ENCODE measurements at places on chromosomes 1 and 21.

GRCh38 chr1:59625384-59625783 is 189.4 kb upstream of the HOOK1 start:
- DNase-seq: no peak

- DNase-seq: no peak
Measured at GRCh38 chr1:160863774-160864131, 1.1 kb upstream of the CD244 start.

GRCh38 chr1:165235155-165235776 is 121.2 kb downstream of the LMX1A start:
- DNase-seq: peak; percentile 63

GRCh38 chr1:42765269-42765668 is 1.6 kb downstream of the P3H1 start:
- DNase-seq: no peak

GRCh38 chr1:212867192-212867591 is 9.1 kb downstream of the FLVCR1 start:
- no peak for DNase-seq

GRCh38 chr21:37564341-37564923 is 197.9 kb downstream of the DYRK1A start:
- DNase-seq: peak; percentile 74

GRCh38 chr1:226209307-226210059 is 14.0 kb upstream of the MIXL1 start:
- DNase-seq: no peak

GRCh38 chr1:202170726-202171125 is 10.3 kb upstream of the PTPN7 start:
- no peak for DNase-seq

GRCh38 chr21:37365517-37366481 is 774 bp upstream of the DYRK1A start:
- peak; percentile 29 for DNase-seq

DNA sequence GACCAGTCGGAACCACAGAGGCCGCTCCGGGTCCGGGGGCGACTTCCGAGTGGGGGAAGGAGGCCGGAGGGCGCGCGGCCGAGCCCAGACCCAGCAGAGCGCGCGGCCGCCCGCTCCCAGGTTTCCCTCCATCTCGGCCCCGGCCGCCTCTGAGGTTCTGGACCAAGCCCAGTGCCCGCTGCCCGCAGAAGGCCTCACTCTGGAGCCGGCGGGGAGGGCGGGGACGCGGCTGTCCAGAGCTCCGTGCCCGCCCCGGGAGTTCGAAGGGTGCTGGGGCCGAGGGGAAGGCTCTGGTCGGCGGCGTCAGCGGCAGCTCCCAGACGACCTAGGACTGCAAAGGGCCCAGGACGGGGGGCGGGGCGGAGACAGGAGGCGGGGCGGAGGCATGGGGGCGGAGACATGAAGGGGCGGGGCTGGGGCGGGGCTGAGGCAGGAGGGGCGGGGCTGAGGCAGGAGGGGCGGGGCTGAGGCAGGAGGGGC is 48.0 kb upstream of the SLC19A1 start:
- no peak for DNase-seq

GRCh38 chr1:67078291-67078690 is 24.3 kb upstream of the SLC35D1 start:
- no peak for DNase-seq

DNA sequence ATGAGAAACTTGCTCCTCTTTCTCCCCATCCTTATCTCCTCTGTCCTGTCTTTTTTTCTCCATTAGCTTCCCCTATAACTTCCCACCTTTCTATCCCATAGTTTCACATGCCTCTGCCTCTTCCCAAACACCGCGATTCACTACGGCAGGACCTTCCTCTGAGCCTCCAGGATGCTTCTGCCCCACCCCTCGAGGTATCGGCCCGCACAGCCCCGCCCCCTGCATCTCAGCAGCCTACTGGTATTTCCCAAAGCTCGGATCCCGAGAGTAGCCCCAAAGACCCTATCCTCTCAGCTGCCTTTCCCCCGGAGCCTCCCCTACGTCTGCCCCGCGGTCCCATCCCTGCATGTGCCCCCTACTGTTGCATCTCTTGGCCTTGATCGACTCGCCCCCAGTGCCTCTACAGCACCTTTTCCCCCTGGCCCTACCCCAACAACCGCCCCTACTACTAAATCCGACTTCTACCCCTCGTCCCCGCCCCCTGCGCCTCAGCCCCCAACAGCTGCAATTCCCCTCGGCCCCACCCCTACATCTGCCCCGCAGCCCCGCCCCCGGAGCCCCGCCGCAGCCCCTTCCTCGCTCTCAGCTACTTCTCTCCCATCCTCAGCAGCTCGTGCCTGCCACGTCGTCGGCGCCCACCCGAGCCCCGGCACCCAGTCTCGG is 512 bp downstream of the PIAS3 start:
- DNase-seq: peak; percentile 82

- no peak for DNase-seq
Measured at GRCh38 chr1:87598429-87598828, 269.7 kb downstream of the LMO4 start.

DNA sequence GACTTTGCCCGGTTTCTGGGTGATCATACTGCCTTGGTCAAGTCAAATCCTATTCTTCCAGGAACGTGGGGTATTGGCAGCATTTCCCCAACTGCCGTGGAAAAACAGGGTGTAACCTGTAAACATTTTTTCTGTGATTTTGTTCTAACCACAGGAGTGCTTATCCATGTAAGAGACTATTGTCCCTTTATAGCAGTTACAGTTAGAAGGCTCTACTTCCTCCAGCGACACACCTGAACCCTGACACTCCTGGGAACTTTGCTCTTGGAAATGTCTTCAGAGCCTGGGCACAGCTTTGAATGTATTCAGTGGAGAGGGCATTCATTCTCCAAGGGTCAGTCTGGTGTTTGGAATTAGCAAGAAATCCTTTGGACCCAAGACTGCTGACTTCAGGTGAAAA is 26.4 kb upstream of the ARHGEF10L start:
- no peak for DNase-seq

DNA sequence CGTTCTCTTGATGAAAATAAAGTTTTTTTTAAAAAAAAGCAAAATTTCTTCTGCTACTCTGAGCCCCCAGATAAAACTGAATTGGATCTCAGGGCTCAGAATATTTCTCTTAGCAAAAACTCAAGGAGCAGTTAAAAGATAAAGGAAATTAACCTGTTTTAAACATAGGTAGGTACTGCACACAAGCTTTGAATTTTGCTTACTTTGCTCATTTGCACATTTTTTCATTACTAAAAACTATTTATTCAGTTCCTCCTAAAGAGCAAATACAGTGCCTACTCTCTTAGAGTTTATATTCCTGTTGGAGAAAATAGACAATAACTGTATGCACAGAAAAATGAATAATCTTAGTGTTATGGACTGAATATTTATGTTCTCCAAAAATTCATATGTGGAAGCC is 13.0 kb upstream of the TNFSF4 start:
- no peak for DNase-seq

- DNase-seq: no peak
Measured at GRCh38 chr1:23394684-23395083, 25.0 kb upstream of the ZNF436 start.

GRCh38 chr1:231613419-231614349 is 12.9 kb upstream of the DISC1 start:
- no peak for DNase-seq

DNA sequence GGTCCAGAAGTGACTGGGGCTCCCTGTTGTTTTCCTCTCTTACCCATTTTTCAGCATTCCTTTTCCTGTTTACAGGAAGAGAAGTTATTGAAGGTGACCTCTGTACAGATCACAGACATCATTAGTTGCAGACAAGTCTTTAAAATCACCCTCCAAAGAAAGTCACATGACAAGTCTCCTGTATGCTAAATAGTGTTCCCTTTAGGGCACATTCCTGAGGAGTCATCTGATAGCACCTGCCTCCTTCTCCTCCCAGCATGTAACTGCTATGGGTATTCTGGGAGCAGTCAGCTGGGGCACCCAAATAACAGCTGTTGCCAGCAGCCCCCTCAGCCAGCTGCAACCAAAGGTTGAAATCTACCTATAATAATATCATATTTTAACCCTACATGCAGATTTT is 200.6 kb downstream of the PTGER3 start:
- no peak for DNase-seq

DNA sequence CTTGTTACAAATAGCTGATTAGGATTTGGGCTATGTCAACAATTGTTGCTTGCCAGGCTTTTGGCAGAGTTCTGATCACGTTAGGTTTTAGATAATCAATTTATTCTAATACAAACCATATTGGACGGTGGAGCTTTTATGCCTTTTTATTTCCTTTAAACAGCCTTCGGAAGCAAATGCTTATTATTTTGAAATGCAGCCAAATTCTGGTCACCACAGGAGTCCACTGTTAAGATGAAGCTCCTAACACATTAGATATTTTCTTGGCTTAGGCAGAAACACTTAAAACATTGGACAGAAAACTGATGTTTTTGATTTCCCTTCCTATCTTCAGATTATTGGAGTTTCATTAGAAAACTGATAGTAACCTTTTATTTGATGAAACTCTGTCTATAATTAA is 82.9 kb downstream of the CENPF start:
- no peak for DNase-seq

DNA sequence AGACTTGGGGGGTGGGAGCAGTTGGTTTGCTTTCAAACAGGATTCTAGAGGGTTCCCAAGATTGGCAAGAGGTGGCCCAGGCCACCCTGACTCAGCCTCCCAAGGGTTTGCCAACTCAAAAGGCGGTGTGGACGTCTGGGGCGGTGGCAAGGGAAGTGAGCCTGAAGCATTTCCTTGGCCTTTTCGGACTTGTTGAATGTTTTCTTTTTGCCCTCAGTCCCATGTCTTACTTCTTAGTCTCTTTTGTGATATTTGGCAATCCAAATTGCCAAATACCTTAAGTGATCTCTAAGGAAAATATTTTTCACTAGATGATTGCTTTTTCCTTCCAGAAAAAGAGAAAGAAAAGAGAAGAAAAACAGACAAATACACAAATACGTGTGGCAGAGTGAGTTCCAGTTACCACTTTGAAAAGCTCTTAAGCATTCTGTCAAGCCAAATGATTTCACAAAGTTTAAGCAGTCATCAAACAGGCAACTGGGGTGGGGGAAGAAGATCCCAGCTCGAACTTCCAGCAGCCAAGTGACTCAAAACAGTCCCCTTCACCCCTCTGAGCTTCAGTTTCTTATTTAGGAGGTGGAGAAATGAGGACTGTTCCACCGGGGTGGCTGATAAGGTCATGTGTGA is 374.6 kb upstream of the USP24 start:
- DNase-seq: no peak

- DNase-seq: peak; percentile 36
Measured at GRCh38 chr21:33541756-33542639, at the start of gene GART. TSS of gene GART (minus strand) at chr21:33542117. CDS start at chr21:33539315, 2,802 bp downstream.

GRCh38 chr1:178938959-178939317 is 68.1 kb upstream of the ANGPTL1 start:
- DNase-seq: no peak

GRCh38 chr21:43280949-43281633 is 112.3 kb downstream of the CRYAA start:
- no peak for DNase-seq

- DNase-seq: no peak
Measured at GRCh38 chr1:229991724-229992333, 75.2 kb upstream of the GALNT2 start.

DNA sequence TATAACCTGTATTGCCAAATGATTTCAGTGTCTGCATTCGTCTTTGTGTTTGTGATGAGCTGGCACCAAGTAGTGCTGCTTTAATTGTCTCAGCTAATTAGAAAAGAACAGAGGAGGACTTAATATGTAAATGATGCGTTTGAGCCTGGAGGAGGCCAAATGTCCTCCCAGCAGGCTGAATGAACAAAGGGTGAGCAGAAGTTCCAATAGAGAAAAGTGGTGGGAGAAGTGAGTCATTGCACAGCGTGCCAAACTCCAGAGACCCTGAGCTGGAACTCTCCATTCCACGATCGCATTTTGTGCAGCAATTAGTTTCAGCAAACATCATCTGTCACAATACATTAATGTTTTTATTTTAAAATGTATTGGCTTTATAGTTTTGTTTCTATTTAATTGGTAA is 17.9 kb downstream of the ETV3L start:
- no peak for DNase-seq

DNA sequence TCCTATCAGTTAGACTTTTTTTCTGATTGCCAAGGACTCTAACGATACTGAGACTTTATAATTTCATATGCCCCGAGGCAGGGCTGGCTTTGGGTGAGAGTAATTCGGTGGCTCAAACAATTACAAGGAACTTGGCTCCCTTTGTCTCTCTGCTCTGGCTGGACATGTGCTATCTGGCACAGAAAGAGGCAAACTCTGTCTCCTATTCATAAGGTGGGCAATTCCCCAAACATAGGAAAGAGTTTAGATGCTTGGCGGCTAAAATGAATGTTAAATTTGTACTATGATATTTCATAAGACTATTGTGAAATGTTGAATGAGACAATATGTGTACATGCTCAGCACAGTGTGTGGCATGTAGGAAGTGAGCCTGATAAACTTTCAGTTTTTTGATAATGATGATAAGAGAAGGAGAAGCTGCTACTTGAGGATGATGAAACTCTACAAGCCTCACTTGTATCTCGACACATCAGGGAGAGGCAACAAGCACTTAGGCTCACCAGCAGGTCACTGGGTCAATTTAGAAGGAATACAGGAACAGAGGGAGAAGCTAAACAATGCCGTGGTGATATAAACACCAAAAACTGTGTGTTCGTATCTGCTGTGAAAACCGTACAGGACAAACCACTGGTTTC is 12.6 kb upstream of the NTPCR start:
- DNase-seq: no peak

- DNase-seq: no peak
Measured at GRCh38 chr21:36928960-36929359, 37.5 kb downstream of the HLCS start.

- DNase-seq: no peak
Measured at GRCh38 chr1:229003233-229004031, 267.5 kb upstream of the RAB4A start.

- DNase-seq: no peak
Measured at GRCh38 chr21:31546443-31547170, 112.9 kb upstream of the SOD1 start.

DNA sequence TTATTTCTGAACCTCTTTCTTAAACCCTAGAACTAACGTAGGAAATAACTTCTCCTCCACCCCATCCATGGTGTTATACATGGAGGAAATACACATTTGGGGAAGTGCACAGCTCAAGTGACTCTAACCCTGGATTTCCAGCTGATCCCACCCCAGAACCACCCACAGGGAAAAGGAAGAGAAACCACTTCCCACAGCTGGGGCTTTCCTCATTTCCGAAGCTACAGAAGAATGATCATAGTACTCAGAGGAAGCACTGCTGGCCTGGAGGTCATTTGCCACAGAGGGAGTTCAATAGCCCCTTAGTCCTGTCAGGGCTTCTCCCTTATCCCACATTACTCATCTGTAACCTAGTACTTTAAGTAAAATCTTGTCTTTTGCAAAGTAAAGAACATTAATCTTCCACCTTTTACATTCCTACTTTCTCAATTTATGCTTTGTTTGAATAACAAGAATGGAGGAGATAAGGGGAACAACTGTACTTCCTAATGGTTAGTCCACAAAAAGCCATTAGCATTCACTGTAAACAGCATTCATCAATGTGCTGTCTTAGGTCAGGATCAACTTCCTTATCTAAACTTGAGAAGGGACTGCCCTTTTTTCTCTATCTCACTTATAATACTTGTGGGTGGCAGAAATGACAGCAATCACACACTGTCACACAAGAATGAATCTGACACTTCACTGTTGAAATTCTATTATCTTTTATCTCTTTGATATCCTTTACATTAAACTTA is 63.0 kb upstream of the RGS1 start:
- no peak for DNase-seq
